Brain (organoid and tissue), 16 donors: ENCODE measurements at places on chromosomes 7 and 10.

- peak; percentile 38 for DNase-seq
These were observed 684 bp upstream of the ATXN7L1 start for GRCh38 chr7:105876964-105877601.

- no peak for DNase-seq
These were observed 77.9 kb downstream of the ARHGAP21 start for GRCh38 chr10:24645784-24646183.

DNA sequence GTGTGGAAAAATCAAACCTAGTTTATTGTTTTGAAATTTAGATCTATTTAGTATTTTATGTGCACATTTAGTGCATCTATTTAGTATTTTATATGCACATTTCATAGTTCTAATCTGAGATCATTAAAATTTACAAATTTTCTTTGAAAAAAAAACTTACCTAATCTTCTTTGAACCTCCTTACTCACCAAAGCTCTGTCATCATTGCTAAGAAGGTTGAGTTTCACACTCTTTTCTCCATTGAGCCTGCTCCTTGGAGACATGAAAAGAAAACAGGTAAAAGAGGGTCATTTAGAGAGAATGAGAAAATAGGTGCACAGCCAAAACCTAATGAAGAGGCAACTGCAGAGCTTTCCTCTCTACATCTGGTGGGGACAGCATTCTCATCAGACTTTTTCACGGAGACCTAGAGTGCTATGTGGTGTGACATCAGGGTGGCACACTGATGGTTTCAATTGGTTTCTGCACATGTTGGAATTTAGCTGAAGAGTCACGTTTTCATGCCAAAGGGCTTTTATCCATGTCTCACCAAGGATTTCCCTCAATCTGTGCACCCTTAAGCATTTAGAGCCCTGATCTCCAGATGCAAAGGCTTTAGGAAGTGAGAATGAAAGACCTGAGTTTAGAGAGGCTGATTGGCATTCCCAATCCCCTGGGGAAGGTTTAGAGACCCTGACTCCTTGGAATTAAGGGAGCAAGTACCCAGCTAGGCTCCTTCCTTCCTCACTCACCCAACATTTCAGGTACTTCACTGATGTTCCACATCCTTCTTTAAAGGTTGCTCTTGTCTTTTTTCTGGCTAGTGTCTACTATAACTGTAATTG, 89.2 kb upstream of the CAPZA2 start:
- no peak for DNase-seq

- DNase-seq: peak; percentile 33
These were observed 13.4 kb downstream of the BRI3 start for GRCh38 chr7:98294798-98295382.

DNA sequence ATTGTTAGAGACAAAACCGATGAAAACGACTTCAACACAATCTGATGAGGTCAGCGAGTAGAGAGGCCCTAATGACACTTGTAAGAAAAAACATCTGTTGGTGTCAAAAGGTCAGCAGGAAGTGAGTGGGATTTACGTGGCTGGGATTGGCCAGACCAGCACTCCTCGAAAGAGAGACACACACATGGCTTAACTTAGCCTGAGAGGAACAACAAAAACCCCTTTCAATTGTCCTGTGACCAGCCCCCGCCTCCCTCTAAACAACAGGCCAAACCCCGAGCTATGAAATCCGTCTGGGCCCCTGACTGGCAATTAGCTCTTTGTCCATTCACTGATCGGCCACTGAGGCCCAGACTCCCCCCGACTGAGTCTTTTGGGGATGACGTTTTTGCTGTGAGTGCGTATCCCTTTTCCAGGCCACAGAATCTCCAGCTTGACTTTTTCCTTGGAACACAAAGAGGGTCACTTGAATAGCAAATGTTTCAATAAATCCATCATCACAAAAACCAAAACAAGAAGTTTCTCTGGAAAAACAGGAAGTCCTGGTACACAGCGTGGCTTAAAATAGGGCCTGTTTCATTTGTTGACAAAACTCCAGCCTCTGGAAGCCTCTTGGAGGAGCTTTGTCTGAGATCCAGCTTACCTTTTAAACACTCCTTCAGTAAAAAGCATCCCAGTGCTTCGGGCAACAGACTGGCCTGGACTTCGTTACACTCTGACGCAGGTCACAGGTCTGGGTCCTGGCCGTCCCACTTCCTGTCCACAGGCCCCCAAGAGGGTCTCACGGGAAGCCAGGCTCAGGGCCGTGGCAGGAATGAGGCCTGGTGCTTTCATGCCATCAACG, 103.0 kb downstream of the CTBP2 start:
- DNase-seq: peak; percentile 29

DNA sequence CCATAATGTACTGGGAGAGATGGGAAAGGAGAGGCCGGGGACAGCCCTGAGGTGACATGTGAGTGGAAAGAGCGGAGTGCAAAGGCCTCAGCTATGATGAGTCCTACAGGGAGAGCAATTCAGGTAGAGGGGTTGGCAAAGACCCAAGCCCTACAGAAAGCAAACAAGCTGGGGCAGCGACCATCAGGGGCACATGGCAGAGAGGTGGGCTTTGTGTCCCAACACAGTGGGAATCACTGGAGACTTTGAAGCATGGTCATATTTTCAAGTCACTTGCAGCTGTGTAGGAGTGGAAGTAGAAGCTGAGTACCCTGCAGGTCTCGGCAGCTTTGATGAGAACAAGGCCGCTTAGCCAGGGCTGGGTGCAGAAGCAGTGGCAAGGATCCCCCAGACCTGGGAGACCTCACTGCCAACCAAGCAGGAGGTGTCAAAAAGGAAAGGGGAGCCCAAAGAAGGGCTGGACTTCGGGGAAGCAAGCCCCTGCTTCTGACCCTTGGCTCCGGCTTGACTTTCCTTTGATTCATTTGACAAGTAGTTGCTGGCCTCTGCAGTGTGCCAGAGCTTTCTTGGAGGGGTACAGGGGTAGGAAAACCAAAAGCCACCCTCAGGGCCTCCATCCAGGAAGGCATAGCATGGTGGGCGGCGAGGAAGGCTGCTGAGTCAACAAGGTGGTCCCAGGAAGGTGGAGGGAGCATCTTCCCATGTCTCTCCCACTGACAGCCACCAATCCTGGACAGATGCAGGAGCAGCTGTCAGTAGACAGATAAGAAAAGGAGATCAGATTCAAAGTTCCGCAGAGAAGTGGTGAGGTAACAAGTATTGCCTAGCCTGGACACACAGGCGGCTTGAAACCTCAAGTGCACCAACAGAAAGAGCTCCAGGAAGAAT, 1.9 kb upstream of the PGAM2 start:
- DNase-seq: no peak

DNA sequence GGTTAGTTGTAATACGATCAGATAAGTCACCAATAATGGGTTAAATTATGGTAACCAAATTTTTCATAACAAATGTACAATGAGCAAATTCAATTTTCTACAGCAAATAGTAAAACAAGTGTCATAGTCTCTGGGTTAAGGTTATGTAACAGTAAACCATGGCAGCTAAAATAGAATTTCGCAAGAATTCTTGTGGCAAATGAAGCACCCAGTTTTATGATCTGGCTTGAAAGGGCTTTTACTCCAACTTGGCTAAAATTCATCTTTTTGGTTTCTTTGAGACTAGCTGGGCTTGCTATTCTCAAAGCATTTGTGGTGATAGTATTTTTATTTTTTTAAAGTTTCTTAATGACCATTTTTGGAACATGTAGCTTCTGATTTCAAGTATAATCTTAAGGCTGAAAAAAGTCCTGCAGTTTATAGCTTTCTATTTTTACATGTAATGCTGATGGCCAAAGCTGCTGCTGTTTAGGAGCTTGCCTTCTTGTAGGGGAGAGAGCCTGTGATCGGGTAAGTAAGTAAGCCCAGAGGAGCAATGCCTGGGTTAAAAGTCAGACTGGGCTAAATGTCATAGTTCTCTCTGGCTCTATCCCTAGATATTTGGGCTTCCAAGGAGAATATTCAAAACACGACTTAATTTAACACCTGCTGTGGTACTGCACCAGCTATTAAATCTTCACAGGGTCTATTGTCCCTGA, 55.5 kb upstream of the SYPL1 start:
- DNase-seq: no peak

DNA sequence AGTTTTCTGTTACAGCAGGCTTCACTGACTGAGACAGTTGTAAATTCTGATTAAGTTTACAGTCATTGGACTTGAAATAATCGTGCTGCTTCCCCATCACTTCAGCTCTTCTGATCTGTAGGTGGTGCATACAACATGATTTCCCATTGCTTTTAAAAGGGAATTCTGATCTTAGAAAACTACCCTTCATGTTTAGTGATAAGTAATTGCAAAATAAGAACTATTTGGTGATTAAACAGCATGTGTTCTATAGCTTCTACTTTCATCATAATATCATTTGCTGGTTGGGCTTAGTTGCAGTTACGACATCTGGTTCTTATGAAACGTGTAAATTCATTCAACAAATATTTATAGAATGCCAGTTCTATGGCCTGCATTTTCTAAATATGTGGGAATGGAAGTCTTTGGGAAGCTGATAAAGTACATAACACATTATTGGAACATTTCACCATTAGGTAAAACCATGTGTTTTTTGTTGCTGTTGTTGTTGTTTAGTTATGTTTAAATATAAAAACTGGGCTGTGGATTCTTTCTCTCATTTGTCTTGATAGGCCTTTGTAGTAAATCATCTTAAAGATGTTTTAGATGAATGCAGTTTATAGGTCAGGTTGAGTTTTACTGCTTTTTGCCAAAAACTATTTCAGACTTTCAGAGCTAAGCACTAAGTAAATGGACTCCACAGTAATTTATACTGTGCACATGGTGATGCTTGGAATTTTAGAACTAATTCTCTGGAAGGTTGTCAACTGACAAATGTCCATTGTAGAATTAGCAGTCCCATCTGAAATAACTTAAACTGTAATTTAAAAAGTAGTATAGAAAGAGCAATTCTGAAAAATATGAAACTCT, 13.1 kb downstream of the GNAI1 start:
- no peak for DNase-seq

DNA sequence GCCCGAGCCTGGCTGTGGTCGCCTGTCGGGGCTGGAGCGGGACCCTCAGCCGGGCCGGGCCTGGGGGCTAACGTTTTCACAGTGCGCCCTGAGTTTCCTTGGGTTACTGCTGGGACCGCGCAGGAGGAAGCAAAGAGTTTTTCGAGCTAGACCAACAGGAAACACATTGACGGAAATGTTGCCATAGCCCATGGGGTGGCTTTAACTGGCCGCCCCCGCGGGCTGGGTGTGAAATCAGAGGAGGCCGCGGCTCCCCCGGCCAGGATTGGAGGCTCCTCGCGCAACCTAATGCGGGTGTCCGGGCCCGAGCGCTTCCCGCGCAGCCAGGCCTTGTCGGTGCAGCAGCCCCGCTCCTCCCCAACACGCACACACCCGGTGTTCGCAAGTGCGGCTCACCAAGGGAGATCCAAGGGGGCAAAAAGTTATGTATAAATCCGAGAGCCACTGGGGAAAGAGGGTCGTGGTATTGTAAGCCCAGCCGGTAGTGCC, 1.9 kb downstream of the HHEX start:
- peak; percentile 12 for DNase-seq

DNA sequence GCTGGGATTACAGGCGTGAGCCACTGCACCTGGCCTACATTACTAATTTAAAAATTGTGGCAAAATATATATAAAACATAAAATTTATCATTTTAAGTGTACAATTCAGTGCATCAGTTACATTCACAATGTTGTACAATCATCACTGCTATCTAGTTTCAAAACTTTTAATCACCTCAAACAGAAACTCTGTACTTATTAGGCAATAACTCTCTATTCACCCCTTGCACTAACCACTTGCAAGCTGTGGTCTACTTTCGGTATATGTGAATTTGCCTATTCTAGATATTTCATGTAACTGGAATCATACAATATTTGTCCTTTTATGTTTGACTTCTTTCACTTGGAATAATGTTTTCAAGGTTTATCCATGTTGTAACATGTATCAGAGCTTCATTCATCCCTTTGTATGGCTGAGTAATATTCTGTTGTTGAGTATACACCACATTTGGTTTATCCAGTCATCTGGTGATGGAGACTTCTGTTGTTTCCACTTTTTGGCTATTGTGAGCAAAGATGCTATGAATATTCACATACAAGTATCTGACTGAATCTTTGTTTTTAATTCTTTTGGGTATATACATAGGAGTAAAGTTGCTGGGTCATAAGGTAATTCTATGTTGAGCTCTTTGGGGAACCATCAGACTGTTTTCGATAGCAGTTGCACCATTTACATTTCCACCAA, 14.3 kb upstream of the ELOVL3 start:
- no peak for DNase-seq

- no peak for DNase-seq
These were observed 61.6 kb downstream of the GRK5 start for GRCh38 chr10:119268871-119269506.

DNA sequence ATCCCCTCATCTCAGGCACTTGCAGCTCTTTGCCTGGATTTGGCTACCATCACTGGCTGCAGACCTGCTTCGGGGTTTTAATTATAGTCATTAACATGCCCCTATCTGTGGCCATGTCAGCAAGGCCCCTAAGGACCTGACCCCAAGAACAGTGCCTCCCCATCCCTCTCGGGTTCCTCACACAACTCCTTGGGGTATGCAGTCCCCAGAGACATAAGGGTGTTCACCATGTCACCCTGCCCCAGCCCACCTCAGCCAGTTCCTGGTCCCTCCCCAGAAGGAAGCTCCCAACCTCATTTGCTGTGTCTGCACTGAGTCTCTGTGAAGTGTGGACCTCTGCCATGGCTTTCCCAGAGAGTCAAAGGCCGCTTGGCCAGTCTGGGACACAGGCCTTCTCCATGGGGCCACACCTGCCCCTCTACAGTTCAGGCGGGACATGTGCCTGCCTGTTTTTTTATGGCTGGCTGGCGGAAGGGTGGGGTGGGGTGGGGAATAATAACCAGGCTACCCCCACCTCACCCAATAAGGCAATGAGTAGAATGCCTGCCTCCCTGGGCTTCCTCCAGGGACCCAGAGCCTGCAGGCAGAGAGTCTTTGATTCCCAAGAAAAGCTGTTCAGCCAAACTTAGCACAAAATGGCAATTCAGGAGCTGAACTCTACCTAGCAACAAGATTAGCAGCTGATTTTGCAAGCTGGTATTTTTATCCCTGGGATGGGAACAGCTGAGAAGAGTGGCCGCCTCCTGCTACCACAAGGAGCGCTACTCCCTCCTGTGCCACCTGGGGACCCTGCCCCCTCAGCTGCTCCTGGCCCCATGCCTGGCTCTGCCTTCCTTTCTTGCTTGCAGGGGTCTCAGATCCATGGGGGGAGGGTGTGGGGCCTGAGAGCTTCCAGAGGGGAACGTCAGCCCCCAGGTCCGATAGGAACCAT, 23.7 kb upstream of the CAMK2B start:
- peak; percentile 73 for DNase-seq

DNA sequence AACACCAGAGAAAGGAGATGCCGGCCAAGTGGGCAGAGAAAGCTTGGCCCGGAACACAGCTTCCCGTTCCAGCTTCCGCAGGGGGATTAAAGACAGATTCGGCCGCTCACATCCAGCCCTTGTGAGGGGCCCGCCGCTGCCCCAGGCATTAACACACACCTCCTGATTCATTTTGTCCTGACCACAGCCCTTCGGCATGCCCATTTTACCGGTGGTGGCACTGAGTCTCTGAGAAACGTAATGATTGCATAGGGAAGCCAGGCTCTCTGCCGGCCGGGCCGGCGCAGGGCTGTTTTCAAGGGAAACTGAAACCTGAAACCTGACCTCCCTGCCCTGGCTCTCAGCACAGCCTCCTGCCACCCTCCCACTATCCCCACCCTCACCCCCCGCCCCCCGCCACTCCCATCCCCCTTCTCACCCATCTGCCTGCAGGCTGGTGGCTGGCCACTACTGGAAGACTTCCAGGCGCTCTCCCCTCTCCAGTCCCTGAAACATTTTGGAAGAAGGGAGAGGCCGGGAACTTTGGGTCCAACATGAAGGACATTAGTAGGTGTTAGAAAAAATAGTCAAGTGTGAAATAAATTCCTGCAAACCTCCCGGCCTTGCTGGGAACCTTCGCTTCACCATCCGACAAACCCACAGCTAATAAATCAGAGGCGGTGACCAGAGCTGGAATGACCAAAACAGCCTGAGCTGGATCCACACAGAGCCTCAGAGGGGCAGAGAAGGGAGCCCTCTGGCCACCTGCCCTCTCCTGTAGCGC, 83.5 kb upstream of the CUX1 start:
- DNase-seq: peak; percentile 59
